ENCODE measurements at places on chromosomes 4 and X.

DNA sequence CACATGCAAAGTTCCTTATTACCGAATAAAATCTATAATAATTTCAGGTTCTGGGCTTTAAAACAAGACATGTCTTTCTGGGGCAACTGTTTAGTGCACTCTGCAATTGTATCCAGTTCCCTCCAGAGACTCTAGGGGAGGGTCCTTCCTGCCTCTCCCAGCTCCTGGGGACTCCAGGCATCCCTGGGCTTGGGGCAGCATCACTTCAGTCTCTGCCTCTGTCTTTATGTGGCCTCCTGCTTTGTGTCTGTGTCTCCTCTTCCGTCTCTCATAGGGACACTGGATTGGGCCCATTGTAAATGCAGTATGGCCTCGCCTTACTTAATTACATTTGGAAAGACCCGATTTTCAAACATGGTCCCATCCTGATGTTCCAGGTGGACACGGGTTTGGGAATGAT is 10.9 kb upstream of the ASMTL start:
- DNase-seq: no peak

- DNase-seq: peak; percentile 85
Observed at GRCh38 chr4:88533937-88534750, 10.6 kb upstream of the PYURF start.

DNA sequence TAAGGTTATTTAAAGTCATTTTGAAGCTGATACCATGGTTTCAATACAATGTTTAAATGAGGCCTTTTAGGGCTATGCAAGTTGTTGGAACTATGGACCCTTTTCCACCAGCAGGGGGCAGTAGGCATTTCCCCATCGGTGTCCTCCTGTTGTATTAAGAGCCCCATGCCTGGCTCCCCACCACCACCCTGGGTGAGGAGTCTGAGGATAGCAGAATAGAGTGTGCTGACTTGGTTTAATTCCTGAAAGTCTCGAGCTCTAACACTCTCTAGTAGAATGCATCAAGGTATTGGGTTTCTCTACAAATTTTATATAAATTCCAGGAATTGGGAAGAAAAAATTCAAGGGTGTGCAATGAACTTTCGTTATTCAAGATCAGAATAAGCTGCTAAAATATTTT is 234.8 kb upstream of the JADE1 start:
- peak; percentile 36 for DNase-seq

DNA sequence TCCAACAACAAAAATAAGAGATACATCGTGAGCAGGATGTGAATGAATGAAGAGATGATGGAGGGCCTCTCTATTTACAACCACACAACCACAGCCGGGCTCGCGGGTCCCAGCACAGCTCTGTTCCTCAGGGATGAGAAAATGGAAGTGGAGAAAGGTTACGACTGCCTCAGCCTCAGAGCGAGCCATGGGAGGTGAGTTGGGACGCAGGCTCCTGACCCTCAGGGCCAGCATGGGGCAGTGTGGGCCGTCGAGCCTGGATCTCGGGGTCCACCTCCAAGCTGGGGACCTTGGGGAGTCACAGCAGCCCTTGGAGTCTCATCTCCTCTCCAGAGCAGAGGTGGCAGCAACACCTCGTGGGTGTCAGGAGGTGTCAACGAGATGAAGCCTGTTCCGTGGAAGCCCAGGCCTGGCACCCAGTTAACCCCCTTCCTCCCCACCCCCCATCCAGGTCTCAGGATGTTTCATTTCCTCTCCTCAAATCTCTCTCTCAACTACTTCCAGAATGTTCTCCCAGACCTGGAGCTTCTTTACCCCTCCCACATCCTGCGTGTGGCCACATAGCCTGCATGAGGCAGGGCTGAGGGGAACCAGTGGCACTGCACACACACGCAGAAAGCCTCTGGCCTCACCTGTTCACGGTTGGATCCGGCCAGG is 25.9 kb downstream of the C4orf50 start:
- no peak for DNase-seq

GRCh38 chrX:129981752-129982299 is 609 bp upstream of the BCORL1 start:
- no peak for DNase-seq

All from HCEC 1CT (cell line).